ENCODE measurements at places on chromosomes 6 and 20. TPM values are rescaled to one million over a fixed set of nuclear protein-coding genes. Genes with fewer than 3 reads are reported as not detected.

GRCh38 chr6:92763680-92764079 lies 655.7 kb downstream of the EPHA7 start:
- DNase-seq, result no peak

DNA sequence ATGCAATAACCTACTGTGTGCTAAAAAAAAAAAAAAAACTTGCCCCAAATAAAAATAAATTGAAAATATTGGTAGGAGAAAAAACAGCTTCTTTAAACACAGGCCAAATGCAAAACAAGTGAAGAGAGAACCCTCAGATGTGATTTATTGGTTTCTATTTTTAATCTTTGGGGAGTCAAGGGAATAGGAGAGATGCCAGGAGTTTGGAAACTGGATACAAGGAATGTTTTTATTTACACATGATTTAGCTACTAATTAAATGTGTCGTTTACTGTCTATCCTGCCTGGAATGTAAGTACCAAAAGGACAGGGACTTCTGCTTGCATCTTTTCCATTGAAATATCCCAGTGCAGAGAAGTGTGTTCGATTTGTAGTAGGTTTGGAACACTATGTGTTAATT lies 810.7 kb downstream of the MAFB start:
- DNase-seq, result no peak

DNA sequence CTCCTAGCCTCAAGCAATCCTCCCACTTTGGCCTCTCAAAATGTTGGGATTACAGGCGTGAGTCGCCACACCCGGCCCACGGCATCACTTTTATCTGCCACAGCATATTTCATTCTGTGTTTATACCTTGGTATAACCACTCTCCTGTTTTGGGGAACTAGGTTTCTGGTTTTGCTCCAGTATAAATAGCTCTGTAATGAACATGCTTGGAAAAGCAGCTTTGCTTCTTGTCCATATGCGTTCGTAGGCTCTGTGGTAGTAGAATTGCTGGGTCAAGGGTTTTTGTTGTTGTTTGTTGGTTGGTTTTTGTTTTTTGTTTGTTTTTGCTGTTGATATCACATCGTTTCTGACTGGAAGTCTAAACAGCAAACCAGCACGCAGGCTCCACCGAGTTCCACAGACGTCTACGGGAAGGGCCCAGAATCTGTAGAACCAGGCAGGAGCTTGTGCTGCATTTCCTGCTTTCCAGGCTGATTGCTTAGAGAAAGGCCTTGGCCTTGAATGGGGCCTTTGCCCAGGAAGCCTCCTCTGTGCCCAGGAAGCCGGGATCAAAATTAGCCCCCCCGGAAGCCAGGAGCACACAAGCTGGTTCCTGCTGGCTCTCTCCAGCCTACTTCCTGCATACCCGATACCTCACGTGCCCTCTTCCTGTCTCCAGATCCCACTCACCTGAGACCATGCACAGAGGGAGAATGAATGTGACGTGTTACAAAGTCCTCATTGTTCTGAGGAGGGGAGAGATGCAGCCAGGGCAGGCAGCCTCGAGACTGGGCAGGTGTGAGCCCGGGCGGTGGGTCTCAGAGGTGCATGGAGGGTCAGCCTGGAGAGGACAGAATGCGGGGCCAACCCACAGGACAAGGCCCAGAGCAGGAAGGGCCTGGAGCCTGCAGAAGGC lies 34.7 kb downstream of the AAR2 start:
- no peak for DNase-seq

- no peak for DNase-seq
These were observed 59.6 kb upstream of the EDN1 start for GRCh38 chr6:12230523-12230922.

- DNase-seq, result no peak
These were observed 61.7 kb downstream of the ESF1 start for GRCh38 chr20:13723011-13723410.

- DNase-seq, result no peak
These were observed 60.7 kb upstream of the TULP4 start for GRCh38 chr6:158251565-158251964.

DNA sequence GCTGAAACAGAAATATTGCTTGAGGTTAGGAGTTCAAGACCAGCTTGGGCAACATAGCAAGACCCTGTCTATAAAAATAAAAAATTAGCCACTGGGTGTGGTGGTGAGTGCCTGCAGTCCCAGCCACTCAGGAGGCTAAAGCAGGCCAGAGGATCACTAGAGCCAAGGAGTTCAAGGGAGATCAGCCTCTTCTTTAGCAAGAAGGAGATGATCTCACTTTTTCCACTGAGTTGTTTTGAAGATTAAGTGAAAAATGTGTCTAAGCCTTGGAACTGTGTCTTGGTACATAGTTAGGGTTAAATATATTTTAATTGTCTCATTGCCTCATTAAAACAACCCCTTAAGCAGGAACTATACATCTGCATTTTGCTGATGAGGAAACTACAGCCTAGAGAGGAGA lies 279.0 kb upstream of the ZFP64 start:
- DNase-seq, result no peak

The PCMT1 gene
- 53.7 TPM for total RNA-seq

The ACOT8 gene
- 18.6 TPM for total RNA-seq

Data from ovary (tissue), 10 donors.